ENCODE measurements at places on chromosomes 16 and 17. TPM values are rescaled to one million over a fixed set of nuclear protein-coding genes. Genes with fewer than 3 reads are reported as not detected.

GRCh38 chr17:77581480-77581879, 377.0 kb upstream of the TNRC6C start:
- peaks cover 6% of the 10 kb centered on the region for H3K4me1 ChIP-seq
- DNase-seq = no peak
- H3K4me3 ChIP-seq = no peak overlapping the region
- H3K27ac ChIP-seq = no peak overlapping the region
- no peaks in the 10 kb centered on the region for H3K36me3 ChIP-seq

UBE2Z gene
- total RNA-seq = 109 TPM

DNA sequence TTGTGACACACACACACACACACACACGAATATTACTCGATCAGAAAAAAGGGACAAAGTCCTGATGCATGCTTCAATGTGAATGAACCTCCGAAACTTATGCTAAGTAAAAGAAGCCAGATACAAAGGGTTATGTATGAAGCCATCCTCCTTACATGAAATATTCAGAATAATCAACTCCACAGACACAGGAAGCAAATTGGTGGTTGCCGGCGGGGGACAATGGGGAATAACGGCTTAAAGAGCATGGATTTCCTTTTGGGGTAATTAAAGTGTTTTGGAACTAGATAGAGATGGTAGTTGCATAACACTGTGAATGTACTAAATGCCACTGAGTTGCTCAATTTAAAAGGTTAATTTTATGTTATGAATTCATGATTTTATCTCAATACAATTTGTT, 8.1 kb upstream of the CACNG5 start:
- H3K36me3 ChIP-seq = no peaks in the 10 kb centered on the region
- H3K27me3 ChIP-seq = peaks cover 44% of the 10 kb centered on the region
- no peak for DNase-seq
- H3K4me1 ChIP-seq = no peaks in the 10 kb centered on the region
- H3K27ac ChIP-seq = no peak overlapping the region

DNA sequence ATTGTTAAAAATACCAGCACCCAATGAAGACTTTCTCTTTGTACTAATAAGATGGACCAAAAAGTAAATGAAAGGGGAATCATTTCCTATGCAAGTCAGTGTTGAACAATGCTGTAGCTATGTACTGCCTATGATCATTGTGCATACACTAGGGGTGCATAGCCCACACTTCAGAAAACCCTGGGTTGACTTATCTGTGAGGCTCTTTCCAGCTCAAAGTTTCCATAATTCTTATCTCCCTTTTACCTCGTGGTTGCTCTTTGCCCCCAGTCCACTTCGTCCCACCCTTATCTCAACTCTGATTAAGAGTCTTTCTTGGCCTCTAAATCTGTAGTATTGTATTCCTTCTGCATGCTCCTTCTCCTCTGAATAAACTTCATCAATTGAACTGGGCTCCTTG, 336.8 kb downstream of the SHISA9 start:
- peaks cover 3% of the 10 kb centered on the region for H3K27me3 ChIP-seq
- no peaks in the 10 kb centered on the region for H3K36me3 ChIP-seq
- H3K4me1 ChIP-seq = no peaks in the 10 kb centered on the region
- H3K4me3 ChIP-seq = no peak overlapping the region
- no peak for DNase-seq

DNAH17 gene
- total RNA-seq = 0.81 TPM

DNA sequence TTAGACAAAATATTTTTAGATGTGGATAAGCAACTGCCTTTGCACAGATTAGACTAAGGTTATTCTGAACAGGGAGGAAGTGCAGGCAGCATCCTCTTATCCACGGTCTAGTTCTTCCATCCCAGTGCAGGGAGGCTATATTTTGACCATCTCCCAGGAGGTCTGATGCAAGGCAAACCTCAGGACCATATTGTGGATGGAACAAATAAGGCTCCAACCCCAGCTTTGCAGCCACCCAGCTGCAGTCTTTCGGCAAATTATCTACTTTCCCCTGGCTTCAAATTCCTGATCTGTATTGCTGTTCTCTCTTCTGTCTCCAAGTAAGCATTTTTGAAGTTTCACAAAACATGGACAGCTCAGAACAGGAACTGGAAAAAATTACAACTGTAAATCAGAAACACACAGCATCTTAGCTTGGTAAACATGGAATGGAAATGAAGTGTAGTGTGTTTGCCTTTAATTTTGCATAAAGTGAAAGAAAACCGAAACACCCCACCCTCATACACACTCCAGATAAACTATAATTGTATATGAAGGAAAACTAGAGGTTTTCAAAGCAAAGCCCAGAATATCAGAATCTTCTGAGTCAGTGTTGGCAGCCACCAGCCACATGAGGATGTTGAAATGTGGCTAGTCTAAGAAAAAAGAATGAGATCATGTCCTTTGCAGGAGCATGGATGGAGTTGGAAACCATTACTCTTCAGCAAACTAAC, 33.5 kb upstream of the MON1B start:
- peaks cover 17% of the 10 kb centered on the region for H3K27me3 ChIP-seq
- no peak overlapping the region for H3K27ac ChIP-seq
- DNase-seq = no peak
- H3K4me1 ChIP-seq = no peaks in the 10 kb centered on the region
- H3K36me3 ChIP-seq = no peaks in the 10 kb centered on the region

ZNF287 gene
- total RNA-seq = 18.8 TPM

- no peaks in the 10 kb centered on the region for H3K36me3 ChIP-seq
- peaks cover 21% of the 10 kb centered on the region for H3K4me1 ChIP-seq
- H3K4me3 ChIP-seq = peak overlapping the region; percentile 84
- H3K27me3 ChIP-seq = no peaks in the 10 kb centered on the region
- H3K27ac ChIP-seq = peak overlapping the region; percentile 91
- peak; percentile 28 for DNase-seq
These were observed 159.0 kb downstream of the RAB11FIP4 start for GRCh38 chr17:31550389-31551056.

GRCh38 chr17:71402661-71403141, 718.1 kb upstream of the SOX9 start:
- H3K36me3 ChIP-seq = no peaks in the 10 kb centered on the region
- no peaks in the 10 kb centered on the region for H3K4me1 ChIP-seq
- H3K4me3 ChIP-seq = no peak overlapping the region
- DNase-seq = no peak
- no peaks in the 10 kb centered on the region for H3K27me3 ChIP-seq

GRCh38 chr17:58246781-58247180, 8.4 kb downstream of the LPO start:
- H3K36me3 ChIP-seq = no peaks in the 10 kb centered on the region
- H3K27me3 ChIP-seq = peaks cover 36% of the 10 kb centered on the region
- no peak for DNase-seq
- no peak overlapping the region for H3K4me3 ChIP-seq
- peaks cover 3% of the 10 kb centered on the region for H3K4me1 ChIP-seq

- peaks cover 9% of the 10 kb centered on the region for H3K4me1 ChIP-seq
- peaks cover 10% of the 10 kb centered on the region for H3K27me3 ChIP-seq
- H3K27ac ChIP-seq = peak overlapping the region; percentile 86
- H3K36me3 ChIP-seq = no peaks in the 10 kb centered on the region
- DNase-seq = no peak
These were observed 191.0 kb upstream of the RPL38 start for GRCh38 chr17:74012465-74012864.

DNA sequence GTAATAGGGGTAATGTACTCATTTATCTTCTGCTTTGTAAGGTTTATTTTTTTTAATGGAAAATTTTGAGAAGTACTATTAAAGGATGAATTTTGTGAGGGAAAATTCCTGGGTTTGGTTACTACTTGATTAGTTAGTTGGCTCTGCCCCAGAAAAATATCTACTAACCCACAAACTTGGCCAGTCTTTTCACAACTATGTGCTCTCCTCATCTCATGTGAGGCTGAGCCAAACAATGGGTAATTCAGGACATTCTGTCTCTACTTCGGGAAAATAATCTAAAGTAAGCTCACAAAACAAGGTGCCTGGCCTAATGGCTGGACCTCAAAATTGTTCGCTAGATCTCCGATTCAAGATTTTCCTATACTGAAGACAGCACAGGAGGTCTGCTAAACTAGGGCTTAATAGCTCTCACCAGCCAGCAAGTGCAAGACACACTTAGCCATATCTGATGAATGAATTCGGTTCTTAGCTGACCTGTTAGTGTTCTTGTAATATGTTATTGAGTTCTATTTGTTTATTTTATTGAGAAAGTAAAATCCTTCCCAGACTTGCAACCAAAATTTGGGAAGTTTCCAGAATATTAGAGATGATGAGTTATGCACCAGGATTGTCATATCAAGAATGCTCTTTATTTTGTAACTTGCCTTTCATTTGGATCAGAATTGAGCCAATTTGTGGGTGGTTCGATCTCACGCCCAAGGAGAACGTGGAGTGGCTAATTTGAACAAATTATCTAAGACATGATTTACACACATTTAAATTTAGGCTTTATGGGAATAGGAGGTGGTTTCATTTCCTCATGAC, 5.7 kb downstream of the KCNJ16 start:
- no peaks in the 10 kb centered on the region for H3K36me3 ChIP-seq
- H3K27me3 ChIP-seq = peaks cover 2% of the 10 kb centered on the region
- H3K4me3 ChIP-seq = no peak overlapping the region
- no peak for DNase-seq
- H3K4me1 ChIP-seq = no peaks in the 10 kb centered on the region

DNA sequence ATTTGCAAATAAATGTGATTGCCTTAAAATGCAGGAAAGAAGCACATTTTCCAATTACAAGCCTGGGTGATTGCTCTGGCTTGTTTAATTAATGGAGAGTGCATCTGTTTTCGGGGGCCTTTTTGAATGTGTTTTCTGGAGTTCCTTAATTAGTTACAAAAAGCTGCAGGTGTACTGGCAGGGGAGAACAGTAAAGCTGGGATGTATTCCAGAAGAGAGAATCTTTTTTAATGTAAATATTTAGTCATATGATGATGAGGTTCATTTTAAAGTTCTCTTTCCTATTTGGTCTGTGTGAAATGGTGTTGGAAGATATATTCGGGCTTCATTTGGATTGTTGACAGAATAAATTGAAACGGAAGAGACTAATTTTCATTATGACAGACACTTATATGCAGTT, 70.9 kb upstream of the N4BP1 start:
- H3K4me1 ChIP-seq = no peaks in the 10 kb centered on the region
- H3K36me3 ChIP-seq = no peaks in the 10 kb centered on the region
- no peak for DNase-seq
- no peak overlapping the region for H3K4me3 ChIP-seq
- no peak overlapping the region for H3K27ac ChIP-seq
- H3K27me3 ChIP-seq = peaks cover 16% of the 10 kb centered on the region

- H3K4me3 ChIP-seq = no peak overlapping the region
- no peak overlapping the region for H3K27ac ChIP-seq
- DNase-seq = no peak
- peaks cover 28% of the 10 kb centered on the region for H3K27me3 ChIP-seq
- H3K36me3 ChIP-seq = no peaks in the 10 kb centered on the region
- H3K4me1 ChIP-seq = peaks cover 15% of the 10 kb centered on the region
These were observed 3.8 kb upstream of the DEF8 start for GRCh38 chr16:89944773-89945172.

DNA sequence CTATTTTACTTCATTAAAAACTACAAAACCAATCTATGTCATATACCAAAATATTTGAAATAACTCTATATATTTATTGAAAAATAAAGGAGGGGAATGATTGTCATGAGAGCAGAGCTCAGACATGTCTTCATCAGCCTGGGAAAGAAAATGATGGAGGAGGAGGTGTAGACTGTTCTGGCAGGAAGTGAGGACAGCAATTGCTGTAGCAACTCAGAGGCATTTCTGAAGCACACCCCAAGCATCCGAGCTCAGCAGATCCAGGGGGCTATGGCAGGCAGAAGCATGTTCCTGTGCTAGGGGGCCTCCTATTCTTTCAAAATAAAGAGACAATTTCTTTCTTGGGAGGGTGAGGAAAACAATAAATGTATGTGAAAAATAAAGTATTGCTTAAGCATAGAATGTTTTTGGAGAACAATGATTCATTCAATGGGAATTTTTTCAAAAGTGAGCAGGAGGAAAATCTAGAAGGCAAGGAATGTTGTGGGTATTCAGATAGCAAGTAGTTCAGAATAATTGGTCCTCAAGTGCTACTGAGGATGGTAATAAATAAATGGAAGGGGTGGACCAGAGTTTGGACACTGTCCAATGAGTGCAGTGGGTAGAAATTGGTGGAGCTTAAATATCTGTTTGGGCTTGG, 383.4 kb downstream of the CDH11 start:
- no peak for DNase-seq
- no peaks in the 10 kb centered on the region for H3K27me3 ChIP-seq
- no peaks in the 10 kb centered on the region for H3K36me3 ChIP-seq
- no peaks in the 10 kb centered on the region for H3K4me1 ChIP-seq

DNA sequence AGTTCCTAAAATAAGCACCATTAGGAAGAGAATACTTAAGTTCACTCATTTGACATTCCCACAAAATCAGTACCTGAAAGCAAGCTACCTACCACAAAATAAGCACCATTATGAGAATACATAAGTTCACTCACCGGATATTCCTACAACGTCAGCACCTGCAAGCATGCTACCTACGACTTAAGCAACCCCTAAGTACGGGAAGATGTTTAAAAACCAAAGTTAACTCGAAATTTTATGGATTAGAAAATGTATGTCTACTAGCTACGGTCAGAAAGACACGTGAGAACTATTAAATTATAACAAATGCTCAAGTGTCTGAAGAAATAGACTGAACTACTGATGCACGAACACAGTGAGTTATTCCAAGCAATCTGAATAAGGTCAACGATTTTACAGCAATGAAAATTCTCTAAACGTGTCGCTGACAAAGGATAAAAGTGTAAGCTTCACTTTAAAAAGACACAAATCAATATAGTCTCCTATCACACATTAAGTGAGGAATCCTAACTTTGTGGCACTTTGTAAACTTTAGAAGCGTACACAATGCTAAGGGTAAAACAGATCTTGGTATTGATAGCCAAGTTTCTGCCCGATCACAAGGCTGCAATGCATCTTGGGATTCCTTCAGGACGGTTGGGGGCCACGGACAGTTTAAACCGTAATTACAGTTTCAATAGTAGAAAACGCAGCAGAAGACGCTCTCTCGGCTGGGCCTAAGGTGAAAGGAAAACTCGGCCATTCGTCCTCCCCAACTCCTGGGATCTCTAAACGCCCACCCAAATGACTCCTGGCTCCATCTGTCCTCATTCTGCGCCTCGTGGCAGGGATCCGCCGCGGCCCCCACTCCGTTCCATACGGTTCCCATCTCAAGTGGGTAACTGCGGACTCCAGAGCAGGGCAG, 1.3 kb downstream of the GSPT1 start:
- peak overlapping the region; percentile 98 for H3K27ac ChIP-seq
- no peaks in the 10 kb centered on the region for H3K36me3 ChIP-seq
- peaks cover 24% of the 10 kb centered on the region for H3K4me1 ChIP-seq
